Activated naive CD4-positive, alpha-beta T cell treated with Interleukin-2 at 50 U/mL for 16 hours (primary cell): ENCODE measurements at places on chromosomes 7 and 10.

DNA sequence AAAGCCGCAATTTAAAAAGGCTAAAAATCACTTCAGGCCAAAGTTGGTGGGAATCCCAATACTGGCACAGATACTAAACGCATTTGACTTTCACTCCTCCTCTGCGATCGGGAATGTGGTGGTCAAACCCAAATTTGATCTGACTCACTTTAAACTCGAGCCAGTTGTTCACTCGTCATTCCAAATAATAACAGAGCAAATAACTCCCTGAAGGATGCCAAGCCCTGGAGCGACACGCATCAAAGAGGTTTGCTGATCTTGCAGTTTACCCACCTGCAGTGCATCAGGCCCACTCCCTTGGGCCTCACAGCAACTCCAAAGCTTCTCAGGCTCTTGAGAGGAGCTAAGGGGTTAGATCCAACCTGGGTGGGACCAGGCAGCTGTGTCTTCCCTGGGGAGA lies 12.2 kb downstream of the PTN start:
- DNase-seq = no peak

- DNase-seq = peak; percentile 79
Measured at GRCh38 chr7:140230516-140230860, 53.7 kb upstream of the KDM7A start.

DNA sequence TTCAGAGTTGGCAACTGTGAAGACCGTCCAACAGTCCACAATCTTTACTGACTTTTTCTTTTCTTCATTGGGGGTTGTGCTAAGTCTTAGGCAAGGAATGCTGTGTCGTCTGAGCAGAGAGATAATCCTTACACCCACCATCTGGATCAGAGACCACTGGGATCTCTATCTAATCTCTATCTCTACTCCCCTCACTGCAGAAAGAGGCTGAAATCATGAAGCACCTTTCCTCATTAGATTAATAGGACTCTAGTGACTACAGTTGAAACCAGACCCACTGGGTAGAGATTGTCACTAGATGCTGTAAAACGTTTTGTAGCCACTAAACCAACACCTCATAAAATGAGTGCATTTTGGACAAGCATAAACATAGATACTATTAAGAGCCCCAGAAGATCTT lies 387.4 kb upstream of the CELF2 start:
- no peak for DNase-seq

GRCh38 chr10:614790-615582 lies 74.5 kb downstream of the DIP2C start:
- DNase-seq = no peak

DNA sequence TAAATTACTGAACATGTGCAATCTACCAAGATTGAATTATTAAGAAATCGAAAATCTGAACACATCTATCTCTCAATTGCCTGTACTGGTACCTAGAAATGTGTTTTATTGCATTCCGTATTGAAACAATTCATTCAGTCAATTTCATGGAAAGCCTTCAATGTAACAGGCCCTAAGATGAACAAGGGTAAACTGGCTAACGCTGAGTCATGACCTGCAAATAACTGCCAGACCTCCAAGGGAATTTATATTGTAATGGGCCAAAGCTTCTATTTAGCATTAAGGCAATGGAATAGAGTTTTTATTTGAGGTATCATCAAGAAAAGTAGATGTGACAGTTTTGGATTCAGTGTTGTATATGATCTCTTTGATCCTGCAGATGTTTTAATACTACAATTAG lies 49.9 kb upstream of the CD36 start:
- no peak for DNase-seq

GRCh38 chr10:24958091-24958720 lies 5.8 kb upstream of the PRTFDC1 start:
- no peak for DNase-seq

GRCh38 chr10:18306031-18306430 lies 165.8 kb downstream of the CACNB2 start:
- DNase-seq = no peak

DNA sequence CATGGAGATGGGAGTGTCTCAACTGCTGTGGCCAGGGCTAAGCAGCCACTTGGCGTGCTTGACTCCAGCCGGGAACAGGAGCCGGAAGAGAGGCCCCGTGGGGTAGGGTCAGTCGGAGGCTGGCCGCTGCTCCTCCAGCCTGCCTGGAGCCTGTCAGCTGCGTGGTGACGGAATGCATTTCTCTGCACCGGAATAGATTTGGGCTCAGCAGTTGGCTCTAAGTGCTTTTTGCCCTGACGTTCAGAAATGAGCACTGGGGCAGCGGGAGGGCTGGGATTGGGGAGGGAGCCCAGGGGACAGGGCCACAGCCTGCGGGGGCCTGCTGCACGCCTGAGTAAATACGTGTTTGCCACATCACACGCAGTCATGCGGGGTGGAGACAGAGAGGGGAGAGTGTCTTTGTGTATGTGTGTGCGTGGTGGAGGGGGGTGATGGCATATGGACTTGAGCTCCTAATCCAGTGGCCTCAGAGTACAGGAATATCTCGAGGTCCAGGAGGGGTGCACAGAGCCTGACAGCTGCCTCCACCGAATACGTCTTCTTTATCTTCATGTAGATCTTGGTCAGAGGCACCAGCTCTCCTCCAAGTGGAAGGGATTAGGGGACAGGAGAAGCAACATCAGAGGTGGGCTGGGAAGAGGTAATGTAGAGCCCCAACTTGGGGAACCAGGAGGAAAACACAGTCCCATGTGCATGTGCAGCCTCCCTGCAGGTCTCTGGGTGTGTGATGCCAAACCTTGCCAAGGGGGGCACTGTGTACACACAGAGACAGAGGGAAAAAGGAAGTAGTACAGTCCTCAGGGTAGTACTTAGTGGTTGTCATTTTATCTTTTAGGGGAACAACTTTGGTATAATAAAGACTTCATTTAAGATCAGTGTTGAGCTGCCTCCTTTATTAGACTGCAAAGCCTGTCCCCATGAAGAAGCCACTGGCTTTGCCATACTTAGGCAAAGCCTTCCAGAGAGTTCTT lies 151.4 kb downstream of the CDH23 start:
- DNase-seq = no peak

- no peak for DNase-seq
Measured at GRCh38 chr7:125090596-125090995, 161.0 kb upstream of the POT1 start.

GRCh38 chr10:117094856-117095255 lies 43.2 kb downstream of the VAX1 start:
- DNase-seq = no peak

DNA sequence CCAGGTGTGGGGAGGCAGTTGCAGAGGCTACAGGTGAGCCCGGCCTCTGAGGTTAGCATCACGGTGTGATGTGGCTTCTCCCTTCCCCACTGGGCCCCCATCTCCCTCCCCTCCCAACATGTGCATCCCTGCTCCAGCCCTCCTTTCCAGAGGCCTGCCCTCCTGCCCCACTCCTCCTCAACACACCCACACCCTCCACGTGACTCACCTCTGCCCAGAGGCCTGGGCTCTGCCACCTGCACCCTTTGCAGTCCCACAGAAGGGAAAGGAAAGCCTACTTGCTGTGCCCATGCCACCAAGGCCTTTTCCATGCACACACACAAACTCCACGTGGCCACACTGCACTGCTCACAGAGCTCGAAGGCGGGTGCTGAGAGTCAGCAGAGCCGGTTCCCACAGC lies 500.6 kb upstream of the FOXK1 start:
- DNase-seq = no peak

GRCh38 chr10:110372656-110373055 lies 67.9 kb upstream of the SMNDC1 start:
- no peak for DNase-seq

DNA sequence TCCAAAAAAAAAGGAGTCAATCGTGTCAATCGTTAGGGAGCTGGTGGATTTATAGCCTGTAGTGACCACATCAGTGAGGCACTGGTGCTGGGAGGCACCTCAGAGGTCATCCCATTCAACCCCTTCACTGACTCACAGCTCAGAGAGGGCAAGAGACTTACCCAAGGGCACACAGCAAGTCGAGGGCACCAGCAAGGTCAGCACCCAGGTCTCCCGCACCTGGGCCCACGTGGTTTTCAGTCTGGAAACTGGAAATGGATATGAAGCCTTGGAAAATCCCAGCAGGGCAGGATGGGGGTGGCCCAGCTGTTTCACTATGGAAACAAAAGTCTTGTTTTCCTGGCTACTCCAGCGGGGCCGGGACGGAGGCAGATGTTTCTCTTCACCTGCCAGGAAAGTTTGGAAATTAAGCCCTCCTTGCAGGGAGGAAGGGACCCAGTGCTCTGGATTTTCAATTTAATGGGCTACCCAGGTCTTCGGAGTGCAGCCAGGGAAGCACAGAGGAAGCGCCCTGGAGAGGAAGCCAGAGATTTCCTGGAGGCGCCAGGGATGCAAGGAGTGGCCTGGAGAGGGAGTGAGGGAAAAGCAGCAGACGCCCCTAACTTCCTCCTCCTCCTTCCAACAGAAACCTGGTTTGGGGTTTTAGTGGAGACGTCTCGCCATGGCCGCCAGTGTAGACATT lies 157.2 kb upstream of the TNRC18 start:
- DNase-seq = no peak

- DNase-seq = no peak
Measured at GRCh38 chr10:125802739-125803138, 20.3 kb downstream of the UROS start.

- no peak for DNase-seq
Measured at GRCh38 chr7:93941945-93942344, 20.4 kb downstream of the GNG11 start.

DNA sequence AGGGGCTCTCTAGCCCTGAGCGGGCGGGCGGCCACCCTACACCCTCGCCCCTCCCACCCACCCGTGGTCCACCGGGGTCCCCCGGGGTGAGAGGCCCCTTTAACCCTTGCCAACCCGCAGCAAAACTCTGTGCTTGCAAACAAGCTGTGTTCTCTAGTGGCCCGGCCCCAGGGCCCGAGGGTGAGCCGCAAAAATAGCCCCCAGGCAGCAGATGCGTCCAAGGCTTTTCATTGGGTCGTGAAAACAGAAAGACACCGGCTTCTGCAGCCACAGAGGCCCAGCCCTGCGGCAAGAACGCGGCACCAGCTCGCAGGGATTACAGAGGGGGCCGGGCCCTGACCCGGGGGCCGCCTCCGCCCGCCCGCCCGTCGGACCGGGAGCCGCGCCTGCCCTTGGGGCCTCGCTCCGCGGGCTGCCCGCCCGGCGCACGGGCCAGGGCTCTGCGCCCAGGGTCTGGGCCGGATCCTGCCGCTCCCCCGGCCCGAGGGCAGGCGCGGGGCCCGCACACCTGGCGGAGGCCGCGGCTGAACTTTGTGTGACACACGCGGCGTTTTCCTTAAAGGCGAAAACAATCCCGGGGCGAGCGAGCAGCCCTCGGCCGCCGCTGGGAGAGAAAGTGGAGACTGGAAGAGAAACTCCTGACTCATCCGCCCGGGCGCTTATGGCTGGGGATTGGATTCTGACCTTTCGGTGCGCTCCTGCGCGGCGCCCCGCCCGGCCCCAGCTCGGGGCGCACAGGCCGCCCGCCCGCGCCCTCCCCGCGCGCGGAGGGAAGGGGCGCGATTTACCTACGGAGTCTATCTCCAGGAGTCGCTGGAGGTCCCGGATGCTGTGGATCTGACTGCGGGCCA lies 2.8 kb downstream of the PDGFA start:
- DNase-seq = peak; percentile 31

- no peak for DNase-seq
Measured at GRCh38 chr7:18116661-18117060, 89.0 kb upstream of the PRPS1L1 start.

GRCh38 chr10:10852464-10852863 lies 165.2 kb upstream of the CELF2 start:
- DNase-seq = no peak

- peak; percentile 62 for DNase-seq
Measured at GRCh38 chr7:121395494-121395960, 581 bp downstream of the FAM3C start.

- no peak for DNase-seq
Measured at GRCh38 chr10:33073641-33074415, 115.8 kb upstream of the ITGB1 start.

GRCh38 chr7:140176122-140176701 lies 571 bp downstream of the KDM7A start:
- DNase-seq = peak; percentile 10

- no peak for DNase-seq
Measured at GRCh38 chr10:2772816-2773631, 294.3 kb upstream of the PFKP start.

GRCh38 chr7:126690848-126691751 lies 561.6 kb downstream of the GRM8 start:
- DNase-seq = no peak

GRCh38 chr10:121313119-121313875 lies 284.9 kb downstream of the FGFR2 start:
- DNase-seq = no peak

DNA sequence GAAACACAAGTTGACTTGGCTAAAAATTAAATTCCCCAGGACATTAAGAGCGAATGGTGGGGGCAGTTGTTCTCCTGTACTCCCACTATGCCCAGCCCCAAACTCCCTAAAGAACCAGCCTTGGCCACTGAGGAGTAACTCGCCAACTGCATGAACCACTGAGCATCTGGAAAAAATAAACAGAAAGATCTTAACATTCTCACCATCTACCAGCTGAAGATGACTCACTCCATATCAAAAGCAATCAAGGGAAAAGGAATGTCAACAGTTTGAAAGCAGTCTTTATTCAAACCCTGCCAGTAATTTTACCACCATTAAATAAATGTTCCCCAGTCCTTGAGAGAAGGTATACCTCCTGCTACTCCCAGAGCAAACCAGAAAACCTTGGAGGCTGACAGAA lies 45.4 kb downstream of the CTTNBP2 start:
- DNase-seq = no peak

GRCh38 chr7:123270570-123270969 lies 70.8 kb upstream of the SLC13A1 start:
- no peak for DNase-seq

GRCh38 chr7:142892951-142893350 lies 7.4 kb upstream of the TRPV6 start:
- DNase-seq = no peak

- no peak for DNase-seq
Measured at GRCh38 chr10:1613511-1613910, 123.8 kb downstream of the ADARB2 start.

DNA sequence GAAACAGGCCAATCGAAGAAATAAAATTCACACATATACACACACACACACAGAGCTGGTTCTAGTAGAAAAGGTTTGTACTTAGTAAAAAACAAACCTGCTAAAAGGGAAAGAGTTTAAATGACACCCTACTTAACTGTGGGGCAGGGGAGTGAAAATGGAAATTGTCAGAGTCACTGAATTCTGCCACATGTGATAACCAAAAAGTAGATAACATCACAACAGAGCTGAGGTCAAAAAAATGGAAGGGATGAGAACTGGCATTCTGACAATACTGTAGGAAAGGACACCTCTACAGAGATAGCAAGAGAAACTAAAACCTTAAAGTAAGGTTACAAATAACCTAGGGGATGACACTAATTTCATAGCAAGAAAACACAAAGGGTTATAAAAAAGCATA lies 74.6 kb downstream of the CACUL1 start:
- no peak for DNase-seq

DNA sequence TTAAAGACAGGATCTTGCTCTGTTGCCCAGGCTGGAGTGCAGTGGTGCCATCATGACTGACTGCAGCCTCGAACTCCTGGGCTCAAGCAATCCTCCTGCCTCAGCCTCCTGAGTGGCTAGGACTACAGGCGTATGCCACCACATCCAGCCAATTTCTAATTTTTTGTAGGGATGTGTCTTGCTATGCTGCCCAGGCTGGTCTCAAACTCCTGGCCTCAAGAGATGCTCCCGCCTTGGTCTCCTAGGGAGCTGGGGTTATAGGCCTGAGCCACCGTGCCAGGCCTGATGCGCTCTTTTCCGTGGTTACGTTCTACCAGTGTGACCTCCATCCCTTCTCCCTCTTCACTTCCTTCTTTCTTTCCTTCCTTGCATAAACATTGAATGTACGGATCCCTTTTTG lies 34.2 kb upstream of the IL15RA start:
- DNase-seq = no peak
